NCI-H187 treated with DMSO at 0.1 percent for 48 hours (cell line): ENCODE measurements at places on chromosomes 5 and 9.

- DNase-seq, result no peak
Observed at GRCh38 chr5:131386779-131387178, 122.9 kb downstream of the CDC42SE2 start.

- no peak for DNase-seq
Observed at GRCh38 chr9:125992557-125992956, 245.4 kb downstream of the PBX3 start.

GRCh38 chr9:89864731-89865130 is 259.9 kb downstream of the GADD45G start:
- DNase-seq, result no peak

DNA sequence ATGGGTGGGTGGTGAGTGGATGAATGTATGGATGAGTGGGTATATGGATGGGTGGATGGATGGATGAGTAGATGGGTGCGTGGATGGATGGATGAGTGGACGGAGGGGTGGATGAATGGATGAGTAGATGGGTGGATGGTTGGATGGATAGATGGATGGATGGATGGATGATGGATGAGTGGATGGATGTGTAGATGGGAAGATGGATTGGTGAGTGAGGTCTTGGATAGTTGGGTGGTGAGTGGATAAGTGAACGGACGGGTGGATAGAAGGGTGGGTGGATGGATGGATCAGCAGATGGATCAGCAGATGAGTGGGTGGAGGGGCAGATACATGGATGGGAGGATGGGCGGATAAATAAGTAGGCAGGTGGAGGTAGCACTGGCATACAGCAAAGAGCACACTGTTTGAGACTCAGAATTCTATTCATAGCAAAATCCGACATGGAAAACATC is 163.5 kb downstream of the C9orf50 start:
- DNase-seq, result no peak

DNA sequence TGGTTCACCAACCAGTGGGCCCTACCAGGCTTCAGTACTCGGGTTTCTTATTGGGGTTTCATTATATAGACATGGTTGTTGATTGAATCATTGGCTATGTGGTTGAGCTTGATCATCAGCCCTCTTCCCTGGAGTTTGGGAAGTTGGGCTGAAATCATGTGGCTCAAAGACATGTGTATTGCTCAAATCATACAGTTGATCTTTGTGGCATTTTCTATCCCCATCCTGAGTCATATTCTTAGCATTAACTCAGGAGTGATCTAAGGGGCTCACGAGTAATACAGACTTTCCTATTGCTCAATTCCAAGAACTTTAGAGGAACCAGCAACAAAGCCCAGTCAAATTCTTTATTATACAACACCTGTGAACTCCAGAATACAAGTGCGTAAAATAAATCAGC is 66.2 kb downstream of the SMC5 start:
- no peak for DNase-seq
